ENCODE measurements at places on chromosomes 2 and 18.

GRCh38 chr2:58798676-58799208 lies 557.6 kb upstream of the FANCL start:
- no peak for DNase-seq

- peak; percentile 70 for DNase-seq
Observed at GRCh38 chr2:17830053-17831034, 14.1 kb downstream of the MSGN1 start.

GRCh38 chr18:47901624-47902362 lies 28.7 kb downstream of the SMAD2 start:
- DNase-seq = no peak

DNA sequence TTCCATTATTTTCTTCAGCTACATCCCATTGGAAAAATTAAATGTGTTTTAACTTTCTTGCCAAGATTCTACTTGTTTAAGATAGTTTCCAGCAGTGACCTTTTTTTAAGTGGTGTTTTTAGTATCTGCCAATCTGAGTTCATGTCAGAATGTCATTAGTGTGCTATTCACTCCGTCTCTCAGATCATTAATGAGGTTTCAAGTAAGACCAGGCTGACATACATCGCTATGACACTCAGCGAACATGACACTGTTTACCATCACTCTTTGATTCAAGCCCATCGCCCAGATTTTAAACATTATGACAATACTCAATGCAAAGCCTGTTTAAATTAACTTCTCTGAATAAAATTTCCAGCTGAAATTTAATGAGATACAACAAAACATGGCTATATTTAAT lies 272.0 kb upstream of the KYNU start:
- no peak for DNase-seq

DNA sequence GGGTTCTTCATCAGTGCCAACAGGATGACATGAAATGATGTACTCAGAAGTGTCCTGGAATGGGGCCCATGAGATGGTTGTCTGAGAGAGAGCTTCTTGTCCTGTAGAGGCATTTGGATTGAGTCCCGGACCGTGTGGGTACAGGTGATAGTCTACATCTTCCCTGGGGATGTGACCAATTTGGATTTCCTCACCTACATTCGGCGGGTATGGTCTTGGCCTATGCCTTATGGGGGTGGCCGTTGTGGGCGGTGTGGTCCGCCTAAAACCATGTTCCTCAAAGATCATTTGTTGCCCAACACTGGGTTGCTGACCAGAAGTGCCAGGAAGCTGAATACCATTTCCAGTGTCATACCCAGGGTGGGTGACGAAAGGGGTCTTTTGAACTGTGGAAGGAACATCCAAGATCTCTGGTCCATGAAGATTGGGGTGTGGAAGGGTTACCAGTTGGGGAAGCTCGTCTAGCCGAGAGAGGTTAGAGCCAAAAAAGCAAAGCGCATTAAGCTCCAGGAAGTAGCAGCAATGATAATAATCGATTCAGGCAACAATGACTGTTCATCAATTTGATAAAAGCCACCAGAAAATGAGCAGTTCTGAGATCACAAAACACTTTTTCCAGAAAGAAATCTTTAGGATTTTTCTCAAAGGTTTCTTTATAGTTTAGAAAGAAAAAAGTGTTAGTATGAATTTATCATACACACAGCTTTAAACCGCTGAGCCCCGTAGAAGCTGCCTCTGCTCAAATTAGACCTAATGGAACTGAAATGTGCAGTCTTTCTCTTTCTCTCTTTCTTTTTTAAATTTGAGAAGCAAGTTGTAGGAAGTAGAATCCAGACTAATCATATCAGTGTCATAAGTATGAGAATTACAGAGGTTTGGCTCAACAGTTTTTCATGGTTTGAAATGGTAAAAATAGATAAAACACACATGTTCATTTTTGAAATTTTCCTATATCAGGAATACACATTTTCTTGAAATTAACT lies 60.3 kb downstream of the ATIC start:
- DNase-seq = no peak

- peak; percentile 19 for DNase-seq
Observed at GRCh38 chr2:37985333-37985732, 60.2 kb downstream of the RMDN2 start.

- no peak for DNase-seq
Observed at GRCh38 chr2:232872826-232873225, 2.8 kb downstream of the SNORC start.

DNA sequence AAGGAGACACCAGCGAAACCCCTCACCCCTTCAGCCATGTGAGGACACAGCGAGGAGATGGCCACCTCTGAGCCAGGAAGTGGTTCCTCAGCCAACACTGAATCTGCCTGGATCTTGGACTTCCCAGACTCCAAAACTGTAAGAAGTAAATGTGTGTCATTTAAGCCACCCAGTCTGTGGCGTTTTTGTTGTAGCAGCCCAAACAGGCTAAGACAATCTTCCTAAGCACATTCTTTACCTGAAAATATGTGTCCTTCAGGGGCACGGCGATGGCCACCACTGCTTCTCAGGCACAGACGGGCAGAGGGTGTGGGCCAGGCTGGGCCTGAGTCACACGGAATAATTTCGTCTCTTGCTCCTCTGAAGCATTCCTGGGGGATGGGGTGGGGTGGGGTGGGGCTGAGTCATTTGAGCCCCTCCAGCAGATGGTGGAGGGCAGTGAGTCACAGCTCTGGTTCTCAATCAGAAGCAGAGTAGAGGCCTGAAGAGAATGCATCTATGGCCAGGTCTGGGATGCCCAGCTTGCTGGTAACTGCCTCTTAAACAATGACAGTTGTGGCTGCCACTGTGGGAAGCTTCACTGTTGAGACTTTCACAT lies 142.4 kb downstream of the CAPN13 start:
- peak; percentile 99 for DNase-seq

- DNase-seq = no peak
Observed at GRCh38 chr2:24432735-24433134, 58.3 kb upstream of the NCOA1 start.

GRCh38 chr18:55227771-55228170 lies 268.5 kb upstream of the CCDC68 start:
- DNase-seq = no peak

- no peak for DNase-seq
Observed at GRCh38 chr2:138928374-138929021, 148.3 kb upstream of the NXPH2 start.

- DNase-seq = peak; percentile 46
Observed at GRCh38 chr2:223870840-223871611, 33.6 kb upstream of the AP1S3 start.

- DNase-seq = no peak
Observed at GRCh38 chr2:96662360-96662759, 19.8 kb downstream of the FER1L5 start.

- DNase-seq = no peak
Observed at GRCh38 chr18:43129946-43130524, 14.6 kb upstream of the RIT2 start.

DNA sequence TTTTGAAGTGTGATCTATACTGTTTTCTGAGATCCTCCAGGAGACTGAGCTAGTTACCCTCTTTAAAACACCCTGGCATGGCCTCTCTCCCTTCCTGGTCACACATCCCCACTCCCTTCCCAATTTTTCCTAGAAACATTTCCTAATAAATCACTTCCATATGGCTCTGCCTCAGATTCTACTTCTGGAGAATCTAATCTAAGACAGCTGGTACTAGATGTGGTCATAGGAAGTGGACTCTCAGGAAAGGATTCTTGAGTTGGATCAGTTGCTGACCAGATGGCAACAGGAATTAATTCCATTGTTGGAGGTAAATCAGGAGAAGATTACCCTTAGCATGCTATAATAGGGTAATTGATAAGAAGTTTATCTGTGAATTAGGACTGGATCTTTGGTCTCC lies 310.5 kb downstream of the SATB2 start:
- DNase-seq = peak; percentile 53

- DNase-seq = peak; percentile 93
Observed at GRCh38 chr2:160075171-160075570, 12.8 kb upstream of the PLA2R1 start.

- DNase-seq = no peak
Observed at GRCh38 chr18:56910237-56910636, 236.7 kb upstream of the BOD1L2 start.

GRCh38 chr18:45998244-45998643 lies 31.1 kb upstream of the EPG5 start:
- DNase-seq = no peak

DNA sequence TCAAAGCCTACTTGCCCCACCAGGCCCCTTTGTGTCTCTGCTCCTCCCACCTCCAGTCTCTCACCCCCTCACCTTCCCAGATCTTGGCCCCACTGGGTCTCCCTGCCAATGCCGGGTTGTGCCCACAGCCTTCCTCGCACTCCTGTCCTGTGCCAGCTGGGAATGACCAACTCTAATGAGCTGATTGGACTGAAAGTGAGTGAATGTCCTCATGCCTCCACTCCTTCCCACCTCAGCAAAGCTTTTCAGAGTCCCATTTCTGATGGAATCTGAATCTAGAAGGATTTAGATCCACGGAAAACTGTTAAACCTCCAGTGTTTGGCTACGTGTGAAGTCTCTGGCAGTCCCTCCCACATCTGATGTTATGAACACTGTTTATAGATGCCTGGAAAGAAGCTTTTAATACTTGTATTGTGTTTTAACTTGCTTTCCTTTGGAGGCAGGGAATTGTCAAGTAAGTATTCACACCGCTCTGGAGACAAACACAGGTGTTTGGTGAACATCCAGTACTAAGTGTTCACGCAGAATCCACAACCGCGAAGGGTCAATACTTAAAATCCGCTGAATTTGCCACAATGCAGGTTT lies 103.9 kb downstream of the RTN4 start:
- no peak for DNase-seq

- DNase-seq = no peak
Observed at GRCh38 chr2:32129086-32129485, 36.6 kb upstream of the SLC30A6 start.

DNA sequence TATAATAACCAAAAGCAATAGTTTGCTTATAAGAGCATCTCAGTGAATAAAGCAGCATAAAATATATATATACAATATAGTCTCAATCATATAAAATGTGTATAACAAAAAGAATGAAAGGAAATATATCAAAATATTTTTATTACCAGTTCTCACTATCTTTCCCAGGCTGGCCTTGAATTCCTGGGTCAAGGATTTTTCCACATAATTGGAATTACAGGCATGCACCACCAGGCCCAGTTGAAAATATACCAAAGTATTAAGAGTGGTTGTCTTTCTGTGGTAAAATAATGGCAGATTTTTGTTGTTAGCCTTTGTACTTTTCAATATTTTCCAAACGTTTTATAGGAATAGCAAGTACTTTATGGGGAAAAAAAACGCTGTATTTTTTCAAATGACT lies 8.6 kb upstream of the TLK1 start:
- peak; percentile 27 for DNase-seq

- DNase-seq = peak; percentile 90
Observed at GRCh38 chr2:113791697-113792590, 35.5 kb upstream of the SLC35F5 start.

DNA sequence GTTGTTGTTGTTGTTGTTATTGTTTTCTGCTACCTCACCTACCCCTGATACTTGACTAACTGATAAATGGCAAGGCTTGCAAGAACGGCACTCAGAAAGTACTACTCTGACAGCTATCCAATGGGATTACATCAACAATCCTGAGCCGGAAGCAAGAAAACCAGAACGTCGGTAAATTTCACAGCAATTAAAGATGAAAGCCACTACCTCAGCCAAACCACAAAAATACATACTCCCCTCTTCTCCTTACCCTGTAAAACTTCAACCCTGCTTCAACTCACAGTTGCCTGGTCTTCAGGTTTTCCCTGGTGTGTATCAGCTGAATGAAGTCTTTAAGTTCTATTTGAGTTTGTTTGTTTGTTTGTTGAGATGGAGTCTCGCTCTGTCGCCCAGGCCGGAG lies 293.7 kb upstream of the RND3 start:
- DNase-seq = no peak

DNA sequence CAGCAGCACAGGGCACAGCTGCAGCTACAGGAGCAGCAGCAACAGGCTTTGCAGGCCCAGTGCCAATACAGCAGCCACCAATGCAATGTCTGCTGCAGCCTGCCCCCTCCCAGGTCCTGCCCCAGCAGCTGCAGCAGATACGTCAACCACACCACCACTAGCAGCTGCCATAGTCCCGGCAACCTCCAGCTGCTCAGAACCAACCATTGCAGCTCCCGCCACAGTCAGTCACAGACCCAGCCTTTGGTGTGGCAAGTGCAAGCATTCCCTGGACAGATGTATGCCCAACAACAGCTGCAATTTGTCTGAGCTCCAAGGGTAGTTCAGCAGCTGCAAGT lies 53.3 kb upstream of the TUBA3E start:
- DNase-seq = no peak

GRCh38 chr2:109646961-109647360 lies 32.8 kb downstream of the SOWAHC start:
- peak; percentile 43 for DNase-seq
